8988T (cell line): ENCODE measurements at places on chromosomes 4 and X.

GRCh38 chr4:140777894-140778293 is 21.7 kb upstream of the TBC1D9 start:
- DNase-seq = no peak

GRCh38 chr4:81260443-81261101 is 45.5 kb upstream of the PRKG2 start:
- no peak for DNase-seq

GRCh38 chrX:120485315-120485637 is 16.2 kb upstream of the LAMP2 start:
- no peak for DNase-seq

DNA sequence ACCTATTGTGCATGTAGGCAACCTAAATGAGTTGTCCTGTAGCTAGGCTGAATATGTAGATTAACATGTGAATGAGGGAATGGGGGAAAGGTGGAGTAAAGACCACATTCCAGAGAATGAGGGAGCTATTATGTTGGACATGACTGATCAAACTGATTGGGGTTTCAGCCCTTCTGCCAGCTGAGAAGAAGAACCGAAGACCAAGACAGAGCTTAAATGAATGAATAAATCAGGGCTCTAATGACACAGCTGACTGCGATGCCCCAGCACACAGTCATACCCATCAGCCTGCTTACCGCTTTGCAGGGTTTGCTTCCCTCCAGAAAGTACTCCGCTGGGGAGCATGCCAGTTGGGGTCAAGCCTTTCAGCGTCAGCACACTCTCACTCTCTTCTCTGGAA is 315.4 kb downstream of the PPP3CA start:
- no peak for DNase-seq

DNA sequence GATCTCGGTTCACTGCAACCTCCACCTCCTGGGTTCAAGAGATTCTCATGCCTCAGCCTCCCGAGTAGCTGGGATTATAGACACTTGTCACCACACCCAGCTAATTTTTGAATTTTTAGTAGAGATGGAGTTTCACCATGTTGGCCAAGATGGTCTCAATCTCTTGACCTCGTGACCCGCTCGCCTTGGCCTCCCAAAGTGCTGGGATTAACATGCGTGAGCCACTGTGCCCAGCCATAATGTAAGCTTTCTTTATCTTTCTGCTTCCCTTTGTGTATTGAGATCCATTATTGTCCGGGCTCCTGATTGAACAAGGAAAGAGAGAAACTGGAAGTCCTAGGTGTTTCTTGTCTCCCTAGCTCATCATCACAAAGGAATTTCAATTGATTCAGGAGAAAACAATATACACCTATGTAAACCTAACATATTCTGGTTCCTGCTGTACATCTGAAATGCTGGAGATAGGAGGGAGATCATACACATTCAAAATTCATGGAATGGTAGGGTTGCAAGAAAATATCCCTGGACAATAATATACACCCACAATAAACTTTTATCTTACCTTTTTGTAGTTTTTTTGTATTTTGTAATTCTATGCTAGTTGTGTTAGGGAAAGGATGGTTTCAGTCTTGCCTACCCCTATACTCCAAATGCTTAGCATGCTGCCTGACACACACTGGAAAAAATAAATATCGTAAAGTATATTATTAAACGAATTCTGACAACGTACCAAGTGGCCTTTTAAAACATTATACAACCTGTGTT is 194.4 kb upstream of the HS3ST1 start:
- DNase-seq = no peak

DNA sequence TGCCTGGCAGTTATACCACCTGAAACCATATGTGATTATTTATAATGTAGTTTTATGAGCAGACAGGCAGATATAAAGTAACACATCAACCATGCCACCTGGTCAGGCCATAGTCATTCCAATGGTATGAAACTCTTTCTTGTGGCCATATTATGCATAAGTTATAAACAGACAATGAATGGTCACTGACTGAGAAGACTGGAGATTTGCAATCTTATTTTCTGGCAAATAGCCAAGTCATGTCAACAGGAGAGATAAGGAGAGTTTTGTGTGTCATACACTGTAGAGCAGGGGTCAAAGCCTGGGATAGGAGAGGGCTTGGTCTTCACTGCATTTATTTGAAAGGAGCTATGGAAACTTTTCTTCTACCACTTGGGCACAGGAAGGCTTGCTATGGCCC is 29.5 kb downstream of the SORBS2 start:
- DNase-seq = no peak

DNA sequence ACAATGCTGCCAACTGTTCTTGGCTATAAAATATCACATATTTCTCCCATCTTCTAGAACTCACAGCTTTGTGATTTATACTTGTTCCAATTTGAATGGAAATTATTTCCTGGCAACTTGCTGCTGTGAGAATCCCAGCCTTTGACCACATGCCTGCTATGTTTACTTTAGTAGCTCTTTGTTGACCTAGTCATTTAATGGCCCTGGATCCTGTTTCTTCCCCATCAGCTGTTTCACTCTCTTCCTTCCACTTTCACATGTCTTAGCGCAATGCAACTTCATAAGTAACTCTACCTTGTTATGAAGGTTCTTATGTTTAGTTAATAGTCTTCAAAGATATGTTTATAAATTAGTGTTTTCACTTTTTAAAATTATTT is 1973.6 kb upstream of the AGA start:
- DNase-seq = no peak

- DNase-seq = no peak
Observed at GRCh38 chrX:17082831-17083230, 136.4 kb downstream of the REPS2 start.

DNA sequence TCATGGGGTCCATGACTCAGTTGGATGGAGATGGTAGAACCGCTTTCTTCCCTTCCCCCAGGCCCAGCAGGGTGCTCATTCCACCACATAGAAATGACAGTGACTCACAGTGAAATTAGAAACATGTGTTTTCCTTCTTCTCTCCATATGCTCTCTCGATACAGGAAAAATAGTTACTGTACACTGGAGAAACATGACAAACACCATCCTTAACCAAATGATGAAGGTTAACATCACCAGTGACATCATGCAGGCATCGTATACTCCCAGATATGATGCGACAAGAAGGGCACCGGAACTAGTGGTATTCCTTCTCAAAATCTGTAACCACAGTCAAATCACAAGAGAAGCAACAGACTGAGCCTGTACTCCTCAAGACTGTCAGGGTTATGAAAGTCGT is 11.7 kb upstream of the RAB40A start:
- no peak for DNase-seq

- no peak for DNase-seq
Observed at GRCh38 chrX:56786889-56787733, 58.1 kb downstream of the NBDY start.

- DNase-seq = no peak
Observed at GRCh38 chr4:83093060-83093640, 21.4 kb downstream of the PLAC8 start.

DNA sequence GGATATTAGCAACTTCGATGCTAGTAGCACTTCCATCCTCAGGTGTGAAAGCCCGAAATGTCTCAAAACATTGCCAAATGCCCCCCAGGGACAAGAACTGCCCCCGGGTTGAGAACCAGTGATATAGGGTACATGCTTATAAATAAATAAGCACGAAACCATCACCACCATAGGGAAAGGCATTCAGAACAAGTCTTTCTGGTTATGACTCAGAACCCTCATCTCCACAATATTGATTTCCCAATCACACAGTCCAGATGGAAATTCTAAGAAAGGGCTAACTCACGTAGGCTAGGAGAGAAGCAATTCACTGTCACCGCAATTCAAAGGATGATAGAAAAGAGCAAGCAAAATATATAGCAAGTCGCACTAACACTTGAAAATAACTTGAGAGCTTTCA is 84.8 kb downstream of the ANOS1 start:
- no peak for DNase-seq

DNA sequence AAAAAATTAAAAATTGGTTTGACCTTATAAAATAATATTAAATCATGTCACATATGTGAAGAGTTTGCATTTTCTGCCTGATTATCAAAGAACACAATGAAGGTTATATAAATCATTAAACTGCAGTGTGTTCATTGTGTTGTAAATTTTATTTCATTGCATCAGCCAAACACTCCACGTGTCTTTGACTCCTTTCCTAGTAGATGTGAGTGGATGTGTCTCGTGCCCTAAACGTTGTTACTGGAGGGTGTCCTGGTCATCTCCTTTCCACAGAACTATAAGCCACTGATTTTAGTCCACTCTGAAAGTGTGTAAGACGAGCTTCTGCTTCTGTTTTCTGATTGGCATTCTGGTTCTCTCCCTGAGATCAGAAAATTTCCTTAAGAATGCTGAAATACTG is 127.3 kb downstream of the NDST4 start:
- DNase-seq = no peak

DNA sequence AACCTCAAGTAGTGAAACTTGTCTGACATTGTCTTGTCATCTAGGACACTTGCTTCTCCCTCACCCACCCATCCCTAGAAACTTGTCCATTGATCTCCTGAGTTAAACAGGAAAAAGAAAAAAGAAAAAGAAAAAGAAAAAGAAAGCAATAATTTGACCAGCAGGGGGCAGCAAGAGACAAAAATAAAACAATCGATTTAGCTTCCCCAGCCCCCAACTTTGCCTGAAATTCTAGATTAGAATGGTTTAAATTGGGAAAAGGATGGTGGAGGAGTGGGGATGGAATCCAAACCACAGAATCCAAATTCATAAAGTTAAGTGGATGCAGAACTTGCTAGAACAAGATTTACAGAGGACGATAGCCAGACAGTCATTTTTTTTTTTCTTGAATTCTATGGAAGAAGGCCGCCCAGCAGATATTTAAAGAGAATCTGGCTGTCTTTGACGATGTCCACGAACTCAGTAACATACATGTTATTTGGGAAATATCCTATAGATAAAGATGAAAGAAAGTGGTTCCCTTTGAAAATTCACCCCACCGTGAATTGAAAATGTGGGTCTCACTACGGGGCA is 282.9 kb downstream of the USP46 start:
- DNase-seq = no peak

- DNase-seq = no peak
Observed at GRCh38 chrX:18721683-18722499, 14.4 kb downstream of the PPEF1 start.
